ENCODE measurements at places on chromosomes 1 and 21. TPM values are rescaled to one million over a fixed set of nuclear protein-coding genes. Genes with fewer than 3 reads are reported as not detected.

DNA sequence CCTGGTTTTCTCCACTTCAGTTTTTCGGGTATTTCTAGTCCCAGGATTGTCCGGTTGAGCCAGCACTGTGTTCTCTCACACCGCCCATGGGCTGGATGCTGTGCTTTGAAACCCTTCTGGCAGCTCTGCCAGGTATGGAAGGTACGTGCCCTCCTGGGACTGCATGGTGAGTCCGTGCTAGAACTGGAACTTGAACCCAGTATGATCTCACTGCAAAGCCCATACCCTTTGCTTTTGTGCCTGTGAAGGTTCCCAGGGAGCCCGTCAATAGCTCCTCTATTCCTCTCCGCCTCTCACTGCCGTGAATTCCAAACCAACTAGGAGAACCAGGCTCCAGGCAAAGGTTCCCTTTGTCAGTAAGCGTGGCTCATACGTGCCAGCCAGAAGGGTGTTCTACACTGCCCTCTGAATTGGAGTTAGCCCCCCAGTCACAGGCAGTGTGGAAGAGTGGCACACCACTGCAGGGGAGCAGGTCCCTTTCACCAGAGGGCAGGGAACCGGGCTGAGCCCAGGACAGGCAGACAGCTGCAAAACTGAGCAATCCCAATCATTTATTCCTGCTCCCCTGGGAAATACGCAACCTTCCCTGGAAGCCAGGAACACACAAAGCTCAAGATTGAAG is 310.2 kb downstream of the CAMTA1 start:
- H3K4me3 ChIP-seq: no peak overlapping the region
- DNase-seq: no peak

DNA sequence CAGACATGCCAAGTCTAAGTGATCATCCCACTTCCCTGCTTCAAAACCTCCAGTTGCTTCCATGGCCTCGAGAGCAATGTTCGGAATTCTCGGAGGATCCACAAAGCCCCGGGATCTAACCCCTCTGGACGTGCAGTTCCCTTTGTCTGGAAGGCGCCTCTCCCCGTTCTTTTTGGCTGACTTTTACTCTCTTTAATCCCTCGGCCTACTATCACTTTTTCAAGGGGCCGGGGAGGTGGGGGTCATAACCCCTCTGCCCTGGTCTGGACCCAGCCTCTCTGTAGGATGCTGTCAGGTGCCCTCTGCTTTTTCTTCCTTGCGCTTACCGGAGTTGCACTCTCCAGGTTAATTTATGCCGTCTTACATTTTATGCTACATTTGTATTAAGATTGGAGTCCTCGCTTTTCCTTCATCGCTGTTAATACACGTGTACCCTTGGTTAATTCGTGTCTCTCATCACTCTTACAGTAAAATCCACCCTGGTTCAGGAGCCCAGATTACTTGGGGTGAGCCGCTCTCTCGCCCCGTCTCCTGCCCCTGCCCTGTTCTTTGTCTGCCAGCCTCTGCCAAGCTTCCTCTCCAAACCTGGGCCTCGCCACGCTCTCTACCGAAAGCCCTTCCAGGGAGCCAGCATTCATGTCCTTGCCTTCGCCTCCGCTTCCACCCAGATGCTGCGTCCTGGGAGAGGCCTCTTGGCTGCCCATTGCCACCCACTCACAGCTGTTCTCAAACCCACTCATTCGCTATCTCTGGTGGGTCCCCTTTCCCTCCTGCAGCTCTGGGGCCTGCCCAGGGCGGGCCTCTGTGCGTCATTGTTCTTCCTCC is 448.6 kb downstream of the CAMTA1 start:
- no peaks in the 10 kb centered on the region for H3K4me1 ChIP-seq
- H3K4me3 ChIP-seq: no peak overlapping the region
- H3K27ac ChIP-seq: no peak overlapping the region

DNA sequence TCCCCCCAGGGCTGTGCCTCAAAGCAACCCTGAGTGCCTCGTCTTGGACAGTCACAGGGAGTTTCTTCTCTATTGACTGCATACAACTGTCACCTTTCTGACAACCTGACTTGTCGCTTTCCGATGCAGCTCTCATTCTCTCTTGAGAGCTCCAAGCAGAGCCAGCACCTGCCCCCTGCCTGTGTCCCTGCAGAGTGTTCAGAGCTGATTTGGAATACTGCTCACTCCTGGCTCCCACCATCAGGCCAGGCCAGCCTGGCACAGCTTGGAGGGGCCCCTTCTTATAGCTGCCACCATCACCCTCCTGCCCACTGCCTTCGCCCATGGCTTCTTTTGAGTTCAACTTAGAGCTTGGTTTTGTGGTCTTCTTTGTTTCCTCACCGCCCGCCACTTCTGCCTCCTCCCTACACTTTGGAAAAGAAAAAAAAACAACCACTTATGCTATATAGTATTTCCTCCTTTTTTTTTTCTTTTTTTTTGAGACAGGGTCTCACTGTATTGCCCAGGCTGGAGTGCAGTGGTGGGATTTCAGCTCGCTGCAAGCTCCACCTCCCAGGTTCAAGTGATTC is 12.3 kb downstream of the NCF2 start:
- no peaks in the 10 kb centered on the region for H3K27me3 ChIP-seq
- no peak overlapping the region for H3K27ac ChIP-seq
- DNase-seq: no peak
- no peak overlapping the region for H3K4me3 ChIP-seq

- no peak overlapping the region for H3K4me3 ChIP-seq
- H3K27ac ChIP-seq: peak overlapping the region; percentile 13
- no peaks in the 10 kb centered on the region for H3K36me3 ChIP-seq
- H3K4me1 ChIP-seq: peaks cover 15% of the 10 kb centered on the region
Observed at GRCh38 chr1:228884196-228884595, 148.9 kb downstream of the RHOU start.

GRCh38 chr1:199724049-199724448 is 303.5 kb upstream of the NR5A2 start:
- H3K36me3 ChIP-seq: no peaks in the 10 kb centered on the region
- no peaks in the 10 kb centered on the region for H3K27me3 ChIP-seq
- no peaks in the 10 kb centered on the region for H3K4me1 ChIP-seq
- DNase-seq: no peak
- no peak overlapping the region for H3K27ac ChIP-seq
- no peak overlapping the region for H3K4me3 ChIP-seq

DNA sequence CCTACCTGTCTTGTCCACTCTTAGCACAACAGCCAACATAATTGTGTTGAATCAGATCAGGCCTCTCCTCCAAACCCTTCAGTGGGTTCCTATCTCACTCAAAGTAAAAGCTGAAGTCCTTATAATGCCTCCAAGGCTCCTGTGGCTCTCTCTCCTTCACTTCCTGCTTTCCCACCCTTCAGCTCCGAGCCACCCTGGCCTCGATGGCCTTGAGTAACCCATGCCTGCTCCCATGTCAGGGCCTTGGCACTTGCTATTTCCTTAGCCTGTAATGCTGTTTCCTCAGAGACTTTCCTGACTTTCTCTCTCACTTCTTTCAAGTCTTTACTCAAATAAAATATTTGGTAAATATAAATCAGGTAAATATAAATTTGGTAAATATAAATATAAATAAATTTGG is 8.1 kb upstream of the PLEKHM2 start:
- H3K4me1 ChIP-seq: peaks cover 23% of the 10 kb centered on the region
- DNase-seq: no peak
- H3K27ac ChIP-seq: no peak overlapping the region
- H3K27me3 ChIP-seq: no peaks in the 10 kb centered on the region
- no peak overlapping the region for H3K4me3 ChIP-seq
- no peaks in the 10 kb centered on the region for H3K36me3 ChIP-seq

GRCh38 chr1:22745669-22746585 is 35.3 kb downstream of the EPHB2 start:
- no peaks in the 10 kb centered on the region for H3K36me3 ChIP-seq
- no peak overlapping the region for H3K4me3 ChIP-seq
- no peaks in the 10 kb centered on the region for H3K27me3 ChIP-seq
- H3K4me1 ChIP-seq: peaks cover 50% of the 10 kb centered on the region
- no peak overlapping the region for H3K27ac ChIP-seq

Gene SAMD13
- total RNA-seq: not detected

Data from SJSA1 (cell line).